Stimulated activated CD4-positive, alpha-beta T cell treated with anti-CD3 and anti-CD28 coated beads, Interleukin-15, amount 100 ng/mL, for 1 hour (primary cell): ENCODE measurements at places on chromosomes 11 and 22.

DNA sequence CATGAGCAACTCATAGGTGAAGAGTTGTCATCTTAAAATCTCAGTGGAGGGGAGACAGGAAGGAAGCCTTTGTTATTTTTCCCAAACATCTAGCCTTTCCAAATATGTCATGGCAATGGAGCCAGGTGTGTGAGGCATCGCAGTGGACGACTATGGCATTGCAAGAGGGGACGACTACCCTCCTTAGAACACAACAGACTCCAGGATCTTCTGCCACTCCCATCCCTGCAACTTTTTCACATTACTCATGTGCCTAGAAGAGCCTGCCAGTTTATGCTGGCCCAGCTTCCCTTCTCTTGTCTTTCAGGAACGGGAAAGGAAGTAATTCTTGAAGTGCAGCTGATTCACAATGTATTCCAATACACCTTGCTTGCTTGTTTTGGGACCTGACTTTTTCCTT is 1008.4 kb downstream of the OPCML start:
- no peak for DNase-seq

GRCh38 chr11:117833401-117833891 is 8.9 kb upstream of the FXYD2 start:
- DNase-seq: no peak

DNA sequence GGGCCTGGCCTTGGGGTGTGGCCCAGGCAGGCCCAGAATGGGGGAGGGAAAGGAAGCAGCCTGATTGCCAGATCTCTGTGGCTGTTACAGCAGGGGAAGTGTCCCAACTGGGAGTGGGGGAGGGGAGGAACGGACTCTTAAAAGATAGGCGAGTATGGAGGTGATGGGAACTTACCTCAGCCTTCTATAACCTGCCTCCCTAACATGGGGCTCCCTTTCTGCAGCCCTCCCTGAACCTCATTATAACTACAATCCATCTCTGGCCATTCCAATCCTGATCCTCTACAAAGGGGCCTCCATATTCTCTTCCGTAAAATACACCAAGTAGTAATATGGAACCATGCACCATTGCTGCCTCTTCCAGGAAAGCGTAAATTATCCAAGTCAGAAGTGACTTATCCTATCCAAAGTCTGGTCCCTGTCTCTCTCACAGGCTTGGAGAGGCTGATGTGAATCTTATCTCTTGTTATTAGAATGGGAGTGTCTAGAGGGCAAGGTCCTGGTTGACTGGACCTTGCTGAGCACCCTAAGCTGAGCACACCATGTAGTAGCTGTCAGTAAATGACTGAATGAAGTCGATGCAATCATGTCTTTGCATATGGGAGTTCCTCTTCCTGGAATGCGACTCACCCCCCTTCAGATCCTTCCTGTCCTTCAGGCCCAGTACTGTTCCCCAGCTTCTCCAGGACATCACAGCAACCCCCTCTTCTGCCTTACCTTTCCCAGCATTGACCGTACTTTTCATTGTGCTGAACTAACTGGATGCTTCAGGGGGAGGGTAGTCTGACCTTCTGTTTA is 5.9 kb downstream of the RHOG start:
- no peak for DNase-seq

- peak; percentile 21 for DNase-seq
Measured at GRCh38 chr11:8168485-8169257, at the start of gene RIC3. Gene RIC3, minus strand, starts transcription at chr11:8169025. Its CDS starts 36 bp downstream, at chr11:8168989.

GRCh38 chr11:12303421-12304149 is 73.8 kb upstream of the PARVA start:
- no peak for DNase-seq

DNA sequence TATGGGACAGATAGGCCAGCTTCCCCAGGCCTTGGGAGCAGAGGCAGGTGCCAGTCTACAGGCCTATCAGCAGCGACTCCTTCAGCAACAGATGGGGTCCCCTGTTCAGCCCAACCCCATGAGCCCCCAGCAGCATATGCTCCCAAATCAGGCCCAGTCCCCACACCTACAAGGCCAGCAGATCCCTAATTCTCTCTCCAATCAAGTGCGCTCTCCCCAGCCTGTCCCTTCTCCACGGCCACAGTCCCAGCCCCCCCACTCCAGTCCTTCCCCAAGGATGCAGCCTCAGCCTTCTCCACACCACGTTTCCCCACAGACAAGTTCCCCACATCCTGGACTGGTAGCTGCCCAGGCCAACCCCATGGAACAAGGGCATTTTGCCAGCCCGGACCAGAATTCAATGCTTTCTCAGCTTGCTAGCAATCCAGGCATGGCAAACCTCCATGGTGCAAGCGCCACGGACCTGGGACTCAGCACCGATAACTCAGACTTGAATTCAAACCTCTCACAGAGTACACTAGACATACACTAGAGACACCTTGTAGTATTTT is 26.6 kb upstream of the L3MBTL2 start:
- DNase-seq: no peak
